Hematopoietic multipotent progenitor cell (in vitro differentiated cells): ENCODE measurements at places on chromosomes 7 and 10.

- no peak for DNase-seq
Measured at GRCh38 chr7:149225106-149225505, 14.3 kb upstream of the ZNF212 start.

GRCh38 chr7:45359776-45360175, 202.2 kb downstream of the RAMP3 start:
- no peak for DNase-seq

DNA sequence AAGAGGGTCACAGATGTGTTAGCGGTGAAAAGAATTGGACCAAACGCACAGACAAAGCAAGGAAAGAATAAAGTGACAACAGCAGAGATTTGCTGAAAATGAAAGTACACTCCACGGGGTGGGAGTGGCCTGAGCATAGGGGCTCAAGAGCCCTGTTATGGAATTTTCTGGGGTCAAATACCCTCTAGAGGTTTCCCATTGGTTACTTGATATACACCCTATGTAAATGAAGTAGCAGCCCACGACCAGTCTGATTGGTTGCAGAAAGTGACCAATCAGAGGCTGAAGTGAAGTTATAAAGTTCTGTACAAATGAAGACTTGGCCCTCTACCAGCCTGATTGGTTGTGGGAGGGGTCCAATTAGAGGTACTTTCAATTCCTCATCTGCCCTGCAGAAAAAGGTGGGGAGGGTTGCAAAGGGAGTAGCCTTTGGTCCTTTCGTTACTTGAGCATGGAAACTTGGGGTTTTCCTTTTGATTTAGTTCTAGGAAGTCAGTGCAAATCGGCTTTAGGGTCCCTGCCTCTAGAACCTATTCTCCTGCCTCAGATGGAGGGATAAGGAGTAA, 125.6 kb upstream of the PRPS1L1 start:
- no peak for DNase-seq

GRCh38 chr7:101576998-101577397, 52.1 kb downstream of the MYL10 start:
- no peak for DNase-seq

- no peak for DNase-seq
Measured at GRCh38 chr10:125291836-125292235, 131.5 kb upstream of the CTBP2 start.

- no peak for DNase-seq
Measured at GRCh38 chr10:74973741-74974392, 137.6 kb upstream of the SAMD8 start.

DNA sequence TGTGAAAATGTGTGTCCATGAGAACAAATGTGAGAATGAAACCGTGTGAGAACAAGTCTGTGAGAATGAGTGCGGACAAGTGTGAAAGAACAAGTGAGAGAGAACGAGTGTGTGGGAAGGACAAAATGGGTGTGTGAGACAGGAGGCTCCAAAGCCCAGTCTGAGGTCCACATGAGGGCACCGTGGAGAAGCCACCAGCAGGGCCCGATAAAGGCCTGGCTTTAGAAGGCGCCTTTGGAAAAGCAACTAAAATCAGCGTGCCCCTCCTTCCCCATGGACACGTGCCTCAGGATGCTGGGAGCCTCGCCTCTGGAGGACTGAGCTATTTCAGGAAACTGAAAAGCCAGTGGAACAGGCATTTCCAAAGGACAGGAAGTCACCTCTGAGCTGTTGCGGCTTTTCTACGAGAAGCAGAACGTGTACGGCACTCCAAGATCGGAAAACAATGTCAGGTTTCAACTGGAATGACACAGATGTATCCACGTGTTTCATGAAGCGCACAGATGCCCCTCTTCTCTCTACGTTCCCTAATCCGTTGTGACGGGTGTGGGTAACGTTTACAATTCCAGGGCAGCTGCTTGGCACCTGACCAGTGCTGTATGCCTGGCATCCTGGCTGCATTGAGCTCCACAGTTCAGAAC, 46.4 kb downstream of the ESYT2 start:
- peak; percentile 56 for DNase-seq

- DNase-seq, result no peak
Measured at GRCh38 chr7:105721571-105722104, 140.3 kb upstream of the EFCAB10 start.

GRCh38 chr10:6034371-6034770, 27.8 kb downstream of the IL2RA start:
- DNase-seq, result no peak

GRCh38 chr10:127997937-127998336, 91.0 kb downstream of the PTPRE start:
- DNase-seq, result no peak

DNA sequence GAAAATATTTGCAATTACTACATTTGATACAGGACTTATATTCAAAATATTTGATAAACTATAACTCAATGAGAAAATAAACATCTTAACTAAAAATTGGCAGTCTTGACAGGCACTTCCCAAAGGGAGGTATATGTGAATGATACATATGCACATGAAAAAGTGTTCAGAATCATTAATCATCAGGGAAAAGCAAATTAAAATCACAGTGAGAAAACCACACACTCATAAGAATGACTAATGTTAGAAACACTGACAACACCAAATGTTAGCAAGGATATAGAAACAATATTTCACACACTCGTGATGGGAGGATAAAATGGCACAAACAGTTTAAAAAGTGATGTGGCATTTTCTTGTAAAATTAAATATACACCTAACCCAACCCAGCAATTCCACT, 4.1 kb upstream of the VPS26A start:
- DNase-seq, result no peak

DNA sequence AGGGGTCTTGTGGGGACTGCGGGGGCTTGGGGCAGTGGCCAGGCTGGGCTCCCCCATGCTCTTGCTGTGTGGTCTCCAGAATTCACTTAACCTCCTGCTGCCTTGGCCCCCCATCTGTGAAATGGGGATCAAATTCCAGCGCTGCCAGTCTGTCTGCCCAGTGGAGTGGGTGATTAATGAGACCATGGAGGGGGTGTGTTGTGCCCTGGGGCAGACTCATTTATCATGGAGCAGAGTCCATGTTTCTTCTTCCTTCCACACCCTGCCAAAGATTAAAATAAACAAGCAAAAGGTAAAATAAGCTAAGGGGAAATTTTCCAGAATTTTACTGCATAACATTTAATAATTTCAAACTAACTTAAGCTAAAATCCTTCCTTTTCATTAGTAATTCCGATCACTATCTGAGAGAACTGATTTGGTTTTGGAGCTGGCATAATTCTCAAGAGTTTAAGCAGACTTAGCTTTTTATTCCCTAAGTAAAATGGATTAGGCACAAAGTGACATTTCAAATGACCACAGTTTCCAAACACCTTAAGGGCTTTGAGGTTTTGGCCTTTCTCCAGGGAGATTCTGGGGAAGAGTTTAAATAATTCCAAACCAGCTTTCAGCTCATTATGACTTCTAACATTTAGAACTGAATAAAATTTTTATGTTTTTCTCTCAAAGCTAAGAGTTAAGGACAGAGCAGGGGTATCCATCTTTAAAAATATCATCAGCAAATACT, 211.9 kb downstream of the CXCL12 start:
- no peak for DNase-seq

- no peak for DNase-seq
Measured at GRCh38 chr10:12262278-12262981, 66.4 kb downstream of the CDC123 start.

DNA sequence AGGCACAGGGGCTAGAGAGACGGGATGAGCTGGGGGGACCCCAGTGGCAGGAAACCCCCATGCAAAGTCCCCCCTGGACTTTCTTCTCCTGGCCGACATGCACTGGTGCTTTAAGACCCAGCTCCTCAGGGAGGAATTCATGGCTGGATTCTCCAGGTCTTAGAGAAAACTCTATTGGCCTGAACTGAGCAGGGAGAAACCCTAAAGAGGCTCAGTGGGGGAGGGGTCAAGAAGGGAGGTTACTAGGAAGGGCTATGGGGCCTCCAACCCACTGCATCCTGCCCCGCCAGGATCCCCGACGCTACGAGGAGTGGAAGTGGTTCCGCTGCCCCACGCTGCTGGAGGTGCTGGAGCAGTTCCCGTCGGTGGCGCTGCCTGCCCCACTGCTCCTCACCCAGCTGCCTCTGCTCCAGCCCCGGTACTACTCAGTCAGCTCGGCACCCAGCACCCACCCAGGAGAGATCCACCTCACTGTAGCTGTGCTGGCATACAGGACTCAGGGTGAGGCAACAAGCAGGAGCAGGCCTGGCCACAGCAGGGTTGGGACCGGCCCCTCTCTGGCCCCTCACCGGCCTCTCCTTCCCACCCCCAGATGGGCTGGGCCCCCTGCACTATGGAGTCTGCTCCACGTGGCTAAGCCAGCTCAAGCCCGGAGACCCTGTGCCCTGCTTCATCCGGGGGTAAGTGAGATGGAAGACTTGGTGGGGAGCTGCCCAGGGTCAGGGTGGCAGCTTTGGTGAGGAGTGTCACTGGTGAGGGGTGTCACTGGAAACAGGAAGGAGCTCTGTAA, 13.8 kb downstream of the ATG9B start:
- no peak for DNase-seq

DNA sequence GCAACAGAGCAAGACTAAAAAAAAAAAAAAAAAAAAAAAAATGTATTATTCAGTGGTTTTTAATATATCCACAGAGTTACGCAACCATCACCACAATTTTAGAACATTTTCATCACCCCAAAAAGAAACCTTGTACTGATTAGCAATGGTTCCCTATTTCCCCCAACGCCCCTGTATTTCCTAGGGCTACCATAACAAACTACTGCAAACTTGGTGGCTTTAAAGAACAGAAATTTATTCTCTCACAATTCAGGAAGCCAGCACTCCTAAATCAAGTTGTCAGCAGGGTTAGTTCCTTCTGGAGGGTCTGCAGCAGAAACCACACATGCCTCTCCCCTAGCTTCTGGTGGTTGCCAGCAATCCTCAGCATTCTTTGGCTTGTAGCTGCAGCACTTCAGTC, 5.9 kb upstream of the NUP42 start:
- peak; percentile 79 for DNase-seq

- DNase-seq, result no peak
Measured at GRCh38 chr7:1309996-1310395, 77.3 kb downstream of the UNCX start.

DNA sequence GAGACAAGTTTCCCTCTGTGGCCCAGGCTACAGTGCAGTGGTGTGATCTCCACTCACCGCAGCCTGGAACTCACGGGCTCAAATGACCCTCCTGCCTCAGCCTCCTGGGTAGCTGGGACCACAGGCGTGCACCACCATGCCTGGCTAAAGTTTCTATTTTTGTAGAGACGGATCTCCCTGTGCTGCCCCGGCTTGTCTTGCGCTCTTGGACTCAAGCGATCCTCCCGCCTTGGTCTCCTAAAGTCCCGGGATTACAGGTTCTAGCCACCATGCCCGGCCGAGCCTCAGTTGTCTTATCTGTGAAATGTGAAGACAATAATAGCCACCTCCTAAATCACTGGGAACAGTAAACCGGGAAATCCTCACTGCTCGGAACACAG, 88.1 kb downstream of the FOXL3 start:
- no peak for DNase-seq

- peak; percentile 56 for DNase-seq
Measured at GRCh38 chr10:53601260-53601875, 828.8 kb upstream of the MBL2 start.

GRCh38 chr7:69753981-69754380, 155.7 kb downstream of the AUTS2 start:
- no peak for DNase-seq

DNA sequence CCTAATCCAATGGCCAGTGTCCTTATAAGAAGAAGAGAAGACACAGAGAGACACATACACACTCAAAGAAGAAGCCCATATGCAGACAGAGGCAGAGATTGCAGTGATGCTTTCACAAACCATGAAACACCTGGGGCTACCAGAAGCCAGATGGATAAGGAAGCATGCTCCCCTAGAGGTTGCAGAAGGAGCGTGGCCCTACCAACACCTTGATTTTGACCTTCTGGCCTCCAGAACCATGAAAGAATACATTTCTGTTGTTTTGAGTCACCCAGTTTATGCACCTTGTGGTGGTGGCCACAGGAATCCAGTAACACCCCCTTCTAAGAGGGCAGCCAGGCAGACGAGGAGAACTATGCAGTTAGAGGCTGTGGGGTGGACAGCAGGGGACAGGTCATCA, 43.5 kb downstream of the AOC1 start:
- no peak for DNase-seq

GRCh38 chr7:25031007-25031406, 51.0 kb upstream of the OSBPL3 start:
- DNase-seq, result no peak

GRCh38 chr10:127349737-127350136, 153.3 kb upstream of the INSYN2A start:
- DNase-seq, result no peak

GRCh38 chr10:130220251-130221185, 84.3 kb downstream of the GLRX3 start:
- no peak for DNase-seq

- no peak for DNase-seq
Measured at GRCh38 chr10:92162541-92162940, 128.3 kb downstream of the CPEB3 start.

GRCh38 chr10:79145517-79146470, 77.0 kb downstream of the ZMIZ1 start:
- no peak for DNase-seq

- DNase-seq, result no peak
Measured at GRCh38 chr10:73234695-73235094, 12.4 kb downstream of the DNAJC9 start.

DNA sequence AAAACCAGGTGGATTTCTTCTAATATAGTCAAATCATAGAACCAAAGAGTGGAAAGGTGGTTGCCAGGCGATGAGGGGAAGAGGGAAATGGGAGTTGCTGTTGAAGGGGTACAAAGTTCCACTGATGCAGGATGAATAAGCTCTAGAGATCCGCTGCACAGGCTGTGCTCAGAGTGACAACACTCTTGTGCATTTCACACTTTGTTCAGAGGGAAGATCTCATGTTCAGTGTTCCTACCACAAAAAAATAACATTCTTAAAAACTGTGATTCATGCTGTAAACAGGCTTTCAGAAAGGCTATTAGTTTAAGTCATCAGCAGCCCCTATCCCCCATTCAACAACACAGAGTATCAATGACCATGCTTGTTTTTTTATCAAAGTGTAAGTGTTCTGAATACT, 213.8 kb downstream of the COBL start:
- no peak for DNase-seq

- DNase-seq, result no peak
Measured at GRCh38 chr7:139895141-139895829, 66.2 kb downstream of the TBXAS1 start.

DNA sequence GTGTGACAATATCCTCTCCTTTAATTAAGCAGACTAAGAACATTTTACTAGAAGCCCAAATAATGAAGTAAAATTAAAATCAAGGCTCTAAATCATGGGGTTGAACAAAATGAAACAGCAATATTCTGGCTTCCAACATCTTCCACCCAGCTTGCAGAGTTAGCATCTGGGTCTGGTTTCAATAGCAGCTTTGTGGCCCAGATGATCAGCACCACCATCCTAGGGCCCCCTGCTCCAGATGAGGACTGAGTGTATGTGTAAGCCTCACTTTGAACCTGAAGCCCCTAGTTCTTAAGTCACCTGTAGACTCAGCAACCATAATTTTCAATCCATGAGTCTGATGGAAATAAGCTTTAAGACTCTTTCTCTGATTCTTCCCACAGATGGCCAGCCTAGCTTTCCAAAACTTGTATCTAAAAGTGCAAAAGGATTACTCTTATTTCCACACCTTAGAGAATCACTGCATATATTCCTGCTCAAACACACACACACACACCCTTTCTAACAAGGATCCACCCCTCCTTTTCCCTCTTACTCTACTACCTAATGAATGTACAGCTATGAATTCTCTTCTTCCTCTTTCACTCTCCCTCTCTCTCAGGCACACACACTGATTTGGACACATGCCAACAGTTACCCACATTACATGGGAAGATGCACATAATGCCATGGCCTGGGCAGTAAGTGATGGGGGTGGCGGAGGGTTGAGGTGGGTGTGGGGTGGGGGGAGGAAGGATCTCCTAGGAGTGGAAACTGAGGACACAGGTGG, 3.5 kb downstream of the DENND11 start:
- DNase-seq, result peak; percentile 32
